Right renal pelvis (tissue), 4 donors: ENCODE measurements at places on chromosomes 7 and 10. TPM values are rescaled to one million over a fixed set of nuclear protein-coding genes. Genes with fewer than 3 reads are reported as not detected.

PON1 gene
- polyA plus RNA-seq = 0.55 TPM

CACNB2 gene
- 3.4 TPM for polyA plus RNA-seq

RBP3 gene
- polyA plus RNA-seq = 0.09 TPM

BICC1 gene
- 95.3 TPM for polyA plus RNA-seq

DNAJB12 gene
- polyA plus RNA-seq = 38.5 TPM

ZNF727 gene
- polyA plus RNA-seq = not detected

GARS1 gene
- polyA plus RNA-seq = 86.5 TPM

DGKI gene
- 1.8 TPM for polyA plus RNA-seq

FAM180A gene
- polyA plus RNA-seq = not detected

CPA1 gene
- polyA plus RNA-seq = 2.5 TPM

RINT1 gene
- 24.4 TPM for polyA plus RNA-seq

LLCFC1 gene
- 0.67 TPM for polyA plus RNA-seq

SH2B2 gene
- 2.6 TPM for polyA plus RNA-seq

HGF gene
- polyA plus RNA-seq = 2.0 TPM

VPS37D gene
- 19.4 TPM for polyA plus RNA-seq

EGFR gene
- 37.0 TPM for polyA plus RNA-seq

OR2A42 gene
- polyA plus RNA-seq = 1.5 TPM

NEUROD6 gene
- polyA plus RNA-seq = not detected
